ENCODE measurements at places on chromosomes 6 and 20. TPM values are rescaled to one million over a fixed set of nuclear protein-coding genes. Genes with fewer than 3 reads are reported as not detected.
A peak's percentile ranks its signal among the peaks of the same experiment; 100 is the strongest.

- DNase-seq, result no peak
Observed at GRCh38 chr6:85006362-85006761, 242.0 kb upstream of the TBX18 start.

GRCh38 chr6:78530208-78530607, 337.1 kb upstream of the IRAK1BP1 start:
- no peak for DNase-seq

Gene DEFB121
- not detected for total RNA-seq

Gene SNAP25
- not detected for total RNA-seq

Gene GGTLC1
- not detected for total RNA-seq

GRCh38 chr6:38270367-38270766, 369.4 kb downstream of the BTBD9 start:
- no peak for DNase-seq

Gene SGK2
- total RNA-seq, result not detected

- DNase-seq, result no peak
Observed at GRCh38 chr20:16451982-16452381, 121.3 kb downstream of the KIF16B start.

DNA sequence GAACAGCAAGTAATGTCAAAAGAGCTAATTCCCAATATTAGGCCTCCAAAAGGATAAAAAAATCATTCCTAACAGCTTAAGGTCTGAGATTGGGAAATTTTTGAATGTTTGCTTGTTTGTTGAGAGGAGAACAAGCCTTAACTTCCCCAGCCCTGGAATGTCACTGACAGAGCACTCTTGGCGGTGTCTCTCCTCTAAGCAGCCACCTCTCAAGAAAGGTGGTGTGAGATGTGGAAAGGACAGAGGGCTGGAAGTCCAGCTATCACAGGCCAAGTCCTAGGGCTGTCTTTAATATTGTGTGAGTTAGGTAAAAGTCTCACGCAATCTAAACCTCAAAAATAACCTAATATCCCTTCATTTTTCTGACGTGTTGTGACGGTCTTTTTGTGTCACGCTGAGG, 101.6 kb downstream of the MTFR2 start:
- DNase-seq, result no peak

GRCh38 chr20:51337126-51337805, 205.3 kb downstream of the NFATC2 start:
- DNase-seq, result no peak

- no peak for DNase-seq
Observed at GRCh38 chr6:39923861-39924260, 10.4 kb downstream of the MOCS1 start.

Gene PACSIN1
- not detected for total RNA-seq

Gene RIPK1
- total RNA-seq, result 26.2 TPM

DNA sequence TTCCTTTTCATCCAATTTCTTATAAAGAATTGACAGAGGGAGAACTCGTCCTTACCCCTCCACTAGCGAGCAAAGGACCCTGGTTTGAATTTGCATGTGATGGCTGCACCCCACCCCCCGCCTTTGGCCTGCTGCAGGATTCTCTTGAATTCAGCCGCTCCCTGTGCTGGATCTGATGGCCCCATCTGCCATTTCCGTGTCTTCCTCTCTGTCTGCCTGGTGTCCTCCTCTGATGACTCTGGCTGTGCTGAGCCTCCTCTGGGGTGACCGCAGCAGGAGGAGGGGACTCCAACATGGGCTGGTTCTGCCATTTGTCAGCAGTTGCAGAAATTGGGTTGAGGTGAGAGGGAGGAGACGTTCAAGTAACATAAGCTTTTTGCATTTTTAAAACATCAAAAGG, 188.8 kb downstream of the DLL1 start:
- DNase-seq, result no peak

GRCh38 chr6:161227004-161227960, 46.6 kb downstream of the AGPAT4 start:
- no peak for DNase-seq

DNA sequence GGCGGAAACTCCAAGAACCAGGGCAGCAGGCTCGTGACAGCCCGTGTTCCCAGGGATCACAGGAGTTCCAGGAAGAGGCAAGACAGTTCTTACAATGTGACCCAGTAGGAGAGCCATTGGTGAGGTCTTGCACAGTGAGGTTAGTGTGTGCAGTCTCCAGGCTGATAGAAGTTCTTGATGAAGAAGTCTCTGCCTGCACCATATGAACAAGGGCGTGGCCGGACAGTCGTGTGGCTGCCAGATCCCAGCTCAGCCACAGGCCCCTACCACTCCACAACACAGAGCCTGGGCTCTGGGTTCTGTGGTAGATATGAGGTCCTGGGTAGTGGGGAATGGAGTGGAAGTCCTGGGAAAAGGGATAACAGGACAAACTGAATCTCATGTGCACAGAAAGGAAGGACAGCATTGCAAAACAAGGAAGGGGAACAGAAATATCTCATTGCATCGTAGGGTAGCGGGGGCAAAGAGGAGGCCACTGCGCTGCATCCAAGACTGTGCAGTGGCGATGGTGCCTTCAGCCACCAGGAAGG, 65.2 kb downstream of the STX11 start:
- peak; percentile 70 for DNase-seq

DNA sequence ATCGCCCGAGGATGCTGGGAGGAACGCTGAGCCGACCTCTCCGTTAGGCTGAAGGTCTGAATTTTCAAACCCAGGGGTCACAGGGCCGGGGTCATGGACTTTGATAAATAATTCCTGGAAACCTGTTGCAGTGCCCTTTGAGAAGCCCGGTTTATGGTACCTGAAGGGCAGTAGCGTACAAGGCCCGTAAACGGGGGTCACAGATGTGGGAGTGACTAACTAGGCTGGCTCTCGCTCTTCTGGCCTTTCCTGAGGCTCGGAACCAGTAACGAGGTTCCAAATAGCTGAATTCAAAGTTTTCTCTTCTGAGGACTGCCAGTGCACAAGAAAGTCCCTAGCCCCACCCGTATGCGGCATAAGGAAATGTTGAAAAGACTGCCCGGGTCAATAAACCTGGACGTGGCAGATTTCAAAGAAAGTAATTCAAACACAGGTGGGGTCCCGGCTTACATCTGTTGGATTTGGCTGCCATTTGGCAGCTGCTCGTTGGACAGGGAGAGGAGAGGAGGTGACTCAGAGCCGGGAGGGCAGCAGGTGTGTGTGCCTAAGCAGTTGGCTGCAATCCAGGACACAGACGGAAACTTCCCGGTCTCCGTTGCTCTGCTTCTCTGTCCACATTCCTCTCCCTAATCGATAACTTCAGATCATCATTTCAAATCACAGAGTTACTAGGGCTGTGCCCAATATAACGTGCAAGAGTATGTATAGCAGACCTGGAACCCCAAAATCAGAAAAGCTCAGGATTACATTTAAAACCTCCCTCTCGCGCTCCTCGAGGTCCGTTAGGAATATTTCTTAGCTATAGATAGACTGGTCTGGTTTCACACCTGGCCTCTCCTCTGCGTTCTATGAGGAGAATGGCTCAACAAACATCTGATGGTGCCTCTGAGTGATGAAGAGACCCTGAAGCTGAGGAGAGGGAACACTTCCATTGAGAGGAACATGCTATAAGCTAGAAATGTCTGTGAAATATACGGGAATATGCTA, 765 bp upstream of the GMDS start:
- DNase-seq, result peak; percentile 64

Gene KHDC1L
- total RNA-seq, result not detected

DNA sequence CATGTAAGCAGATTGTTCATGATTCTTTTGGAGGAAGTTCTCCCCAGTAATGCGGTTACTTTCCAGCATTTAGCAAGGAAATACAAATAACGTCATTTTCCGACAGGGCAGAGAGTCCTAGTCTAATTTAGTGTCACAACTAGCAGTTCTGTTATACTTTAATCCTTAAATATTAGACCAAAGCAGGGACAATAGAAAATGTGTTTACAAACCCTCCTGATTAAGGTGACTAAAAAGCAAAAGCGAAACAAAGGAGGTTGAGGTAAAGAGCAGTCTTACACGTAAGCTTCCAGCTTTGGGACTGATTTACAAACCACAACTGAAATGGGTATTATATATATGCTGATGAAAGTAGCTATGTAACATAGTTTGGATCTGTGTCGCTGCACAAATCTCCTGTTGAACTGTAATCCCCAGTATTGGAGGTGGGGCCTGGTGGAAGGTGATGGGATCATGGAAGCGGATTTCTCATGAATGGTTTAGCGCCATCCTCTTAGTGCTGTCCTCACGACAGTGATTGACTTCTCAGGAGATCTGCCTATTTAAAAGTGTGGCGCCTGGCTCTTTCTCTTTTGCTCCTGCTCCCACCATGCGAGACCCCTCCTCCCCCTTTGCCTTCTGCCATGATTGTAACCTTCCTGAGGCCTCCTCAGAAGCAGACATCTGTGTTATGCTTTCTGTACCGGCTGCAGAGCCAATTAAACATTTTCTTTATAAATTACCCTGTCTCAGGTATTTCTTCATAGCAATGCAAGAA, 81.9 kb downstream of the PLCB1 start:
- no peak for DNase-seq

GRCh38 chr6:142850679-142851423, 94.1 kb downstream of the HIVEP2 start:
- peak; percentile 83 for DNase-seq

- peak; percentile 36 for DNase-seq
Observed at GRCh38 chr20:658731-659291, 5.8 kb upstream of the SRXN1 start.

GRCh38 chr20:61480158-61480825, 228.2 kb downstream of the CDH4 start:
- no peak for DNase-seq

- peak; percentile 66 for DNase-seq
Observed at GRCh38 chr6:71460933-71461332, 172.3 kb downstream of the OGFRL1 start.

Gene CLIC5
- not detected for total RNA-seq

Gene FITM2
- total RNA-seq, result 9.9 TPM

GRCh38 chr20:14343491-14344065, 6.2 kb upstream of the FLRT3 start:
- DNase-seq, result no peak

Gene ORC3
- 34.7 TPM for total RNA-seq

DNA sequence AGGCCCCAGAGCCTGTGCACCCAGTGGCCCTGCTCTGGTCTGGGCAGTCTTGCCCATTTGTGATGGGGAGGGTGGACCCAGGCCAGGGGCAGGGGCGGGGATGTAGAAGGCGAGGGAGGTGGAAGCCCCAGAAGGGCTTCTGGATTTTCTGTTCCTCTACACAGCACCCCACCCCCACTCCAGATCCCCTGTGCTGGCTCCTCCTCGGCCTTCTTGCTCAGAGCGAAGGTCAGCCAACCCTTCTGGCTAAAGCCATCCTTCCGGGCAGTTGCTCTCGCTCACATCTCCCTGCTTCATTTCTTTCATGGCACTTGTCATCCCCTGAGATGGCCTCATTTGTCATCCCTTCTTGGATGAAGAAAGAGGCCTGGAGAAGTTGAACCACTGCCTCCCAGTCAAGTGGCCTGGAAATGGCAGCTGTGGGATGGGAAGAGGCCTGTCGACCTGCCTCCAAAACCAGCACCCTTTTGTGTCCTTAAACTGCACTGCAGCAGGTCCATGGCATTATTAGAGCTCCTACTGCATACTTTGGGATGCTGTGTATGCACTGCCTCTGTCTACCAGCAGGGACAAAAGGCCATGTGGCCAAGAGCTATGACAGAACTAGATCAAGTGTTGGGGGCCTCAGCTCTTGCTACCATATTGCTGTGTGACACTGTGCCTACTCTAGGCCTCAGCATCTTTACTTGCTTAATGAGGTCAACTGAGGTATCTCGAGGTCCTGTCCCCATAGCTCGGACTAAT, 19.9 kb downstream of the PEDS1 start:
- DNase-seq, result no peak

DNA sequence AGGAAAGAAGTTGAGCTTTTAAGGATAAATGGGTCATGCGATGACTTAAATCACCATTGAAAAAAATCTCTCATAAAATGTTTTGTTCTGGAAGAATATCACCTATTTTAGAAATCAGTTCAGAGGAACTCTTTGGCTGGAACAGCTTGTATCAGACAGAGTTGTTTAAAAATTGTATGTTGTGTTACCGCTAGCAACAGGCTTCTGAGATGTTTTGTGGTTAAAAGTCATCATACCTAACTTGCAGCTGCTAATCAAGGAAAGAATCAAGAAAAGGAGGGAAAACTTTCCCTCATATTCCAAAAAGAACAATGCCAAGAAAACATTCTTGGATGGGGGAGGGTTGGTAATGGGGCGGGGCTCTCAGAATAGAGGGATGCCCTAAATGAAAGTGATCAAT, 220.7 kb upstream of the CITED2 start:
- DNase-seq, result peak; percentile 31

DNA sequence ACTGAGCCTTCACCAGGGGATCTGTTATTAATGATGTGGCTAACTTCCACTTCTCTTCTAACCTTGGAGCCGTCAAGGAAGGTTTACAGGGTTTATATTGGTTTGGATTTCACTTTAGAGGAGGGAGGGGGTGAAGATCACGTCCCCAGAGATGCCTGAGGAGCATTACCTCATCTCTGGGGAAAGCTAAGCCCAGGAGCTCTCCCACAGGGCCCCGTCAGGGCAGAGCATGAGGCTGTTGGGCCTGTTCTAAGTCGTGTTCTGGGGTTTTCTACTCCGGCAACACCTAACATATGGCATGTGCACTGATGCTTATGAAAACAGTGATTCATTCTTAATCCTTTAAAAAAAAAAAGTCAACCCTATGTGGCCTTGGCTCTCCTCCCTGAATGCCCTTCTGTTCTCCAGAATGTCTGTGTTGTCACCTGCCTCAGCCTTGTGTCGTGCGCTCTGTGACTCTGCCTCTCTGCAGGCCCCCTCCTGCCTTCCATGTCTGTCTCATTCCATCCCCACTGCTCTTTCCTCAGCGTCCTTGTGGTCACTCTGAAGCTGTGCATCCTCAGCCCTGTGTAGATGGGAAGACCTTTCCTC, 97.4 kb upstream of the JARID2 start:
- DNase-seq, result peak; percentile 78
